ENCODE measurements at places on chromosomes 3 and 15.

DNA sequence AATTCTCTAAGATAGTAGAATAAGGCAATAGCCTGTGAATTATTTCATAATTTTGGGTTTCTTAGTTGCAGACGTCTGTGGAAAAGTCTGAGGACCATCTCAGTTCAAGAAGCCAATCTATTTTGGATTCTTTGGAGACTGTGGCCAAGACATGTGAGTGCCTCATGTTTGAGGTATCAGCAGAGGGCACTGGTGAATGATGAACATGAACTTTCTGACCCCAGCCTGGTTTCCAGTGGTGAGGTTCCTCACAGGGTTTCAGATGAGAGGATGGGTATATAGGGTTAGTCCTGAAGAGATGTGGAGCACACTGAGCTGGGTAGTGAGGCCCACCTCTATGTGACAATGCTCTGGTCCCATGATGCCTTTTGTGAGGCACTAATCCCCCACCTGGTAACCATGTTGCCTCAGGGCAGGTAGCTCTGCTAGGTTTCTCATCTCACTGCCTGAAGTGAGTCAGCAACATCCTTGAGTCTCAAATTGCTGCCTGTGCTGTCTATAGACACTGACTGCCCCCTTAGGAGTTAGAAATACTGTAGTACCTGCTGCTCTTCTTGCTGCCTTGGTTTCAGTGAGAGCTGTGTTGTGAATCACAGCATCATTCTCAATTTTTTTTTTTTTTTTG lies 32.3 kb downstream of the C3orf62 start:
- DNase-seq: no peak

GRCh38 chr3:19749448-19750017 lies 184.5 kb downstream of the EFHB start:
- no peak for DNase-seq

GRCh38 chr3:89560568-89560967 lies 453.1 kb downstream of the EPHA3 start:
- DNase-seq: no peak

GRCh38 chr3:60142009-60142408 lies 1092.2 kb upstream of the CFAP20DC start:
- DNase-seq: no peak

DNA sequence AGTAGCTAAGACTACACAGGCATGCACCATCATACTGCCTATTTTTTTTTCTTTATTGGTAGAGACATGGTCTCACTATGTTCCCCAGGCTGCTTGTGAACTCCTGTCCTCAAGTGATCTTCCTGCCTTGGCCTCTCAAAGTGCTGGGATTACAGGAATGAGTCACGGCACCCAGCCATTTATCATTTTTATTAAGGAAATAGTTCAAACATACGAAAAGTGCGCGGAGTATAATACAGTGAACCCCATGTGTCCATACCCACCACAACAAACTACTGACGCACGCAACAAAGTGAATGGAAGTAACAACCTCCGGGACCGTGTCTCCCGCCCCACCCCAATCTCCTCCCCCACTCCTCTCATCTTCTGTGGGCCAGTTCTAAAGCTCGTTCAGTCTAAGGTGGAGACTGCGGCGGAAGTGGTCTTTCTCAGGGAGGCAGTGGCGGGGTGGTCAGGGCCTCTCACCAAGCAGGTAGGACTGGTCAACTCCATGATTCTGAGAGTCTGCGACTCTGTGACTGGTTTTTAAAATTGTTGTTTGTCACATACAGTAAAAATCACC lies 42.1 kb downstream of the DNAJB8 start:
- no peak for DNase-seq

DNA sequence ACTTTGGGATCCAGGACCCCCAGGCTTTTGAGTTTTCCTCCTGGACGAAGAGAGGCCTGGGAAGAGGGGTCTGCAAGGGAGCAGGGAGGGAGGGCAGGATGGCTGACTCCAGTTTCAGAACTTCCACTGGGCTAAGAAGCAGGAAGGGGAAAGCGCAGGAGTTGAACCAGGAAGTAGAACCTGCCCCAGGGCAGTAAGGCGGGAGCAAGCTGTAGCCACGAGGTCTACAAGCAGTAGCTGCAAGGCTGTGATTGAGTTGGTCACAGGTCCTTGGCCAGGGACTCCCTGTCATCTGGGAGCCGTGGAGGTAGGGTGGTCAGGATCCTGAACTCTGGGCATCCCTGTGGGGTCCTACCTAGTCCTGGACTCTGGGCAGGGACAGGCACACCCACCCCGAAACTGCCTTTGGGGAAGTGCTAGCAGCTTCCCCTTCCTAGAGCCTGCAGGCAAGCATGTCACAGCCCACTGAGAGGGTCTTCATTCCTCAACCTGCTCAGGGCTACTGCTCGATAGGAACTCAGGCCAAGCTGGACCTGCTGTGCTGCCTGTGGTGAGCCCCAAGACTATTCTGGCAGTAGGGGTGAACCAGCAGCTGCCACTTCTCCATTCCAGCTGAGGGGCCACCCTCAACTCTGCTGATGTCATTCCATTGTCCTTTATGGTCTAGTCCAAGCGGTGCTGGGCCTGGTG lies 5.8 kb upstream of the GNAI2 start:
- DNase-seq: no peak

GRCh38 chr15:70245932-70246622 lies 148.4 kb upstream of the TLE3 start:
- DNase-seq: peak; percentile 56

- no peak for DNase-seq
Observed at GRCh38 chr15:90400759-90401314, 12.8 kb downstream of the IQGAP1 start.

DNA sequence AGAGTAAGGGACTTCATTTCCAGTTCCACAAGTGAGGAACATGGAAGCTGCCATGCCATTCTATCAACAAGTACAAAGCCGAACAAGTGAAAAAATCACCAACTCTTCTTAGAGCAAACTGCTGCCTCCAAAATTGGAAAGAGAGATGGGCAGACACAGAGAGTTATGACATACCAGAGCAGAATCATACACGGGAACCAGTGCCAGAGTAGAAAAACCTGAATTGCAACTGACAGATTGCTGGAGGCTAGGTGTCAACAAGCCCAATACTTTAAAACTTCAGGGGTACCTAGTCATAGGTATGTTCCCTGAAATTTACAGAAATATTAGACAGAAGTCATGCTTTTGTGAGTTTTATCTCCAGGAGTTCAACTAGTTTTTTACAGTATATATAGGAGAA lies 62.0 kb downstream of the TTBK2 start:
- DNase-seq: no peak

GRCh38 chr15:91865486-91865885 lies 12.0 kb downstream of the SLCO3A1 start:
- no peak for DNase-seq

GRCh38 chr15:96058103-96058851 lies 272.2 kb upstream of the NR2F2 start:
- DNase-seq: no peak

- no peak for DNase-seq
Observed at GRCh38 chr3:29475305-29475840, 194.5 kb downstream of the RBMS3 start.
